ENCODE measurements at places on chromosomes 7 and 10.

GRCh38 chr7:36601601-36602000 is 122.7 kb downstream of the AOAH start:
- no peak for DNase-seq

GRCh38 chr10:113704637-113705343 is 25.1 kb downstream of the CASP7 start:
- DNase-seq: no peak

GRCh38 chr7:128164061-128164954 is 76.8 kb upstream of the LEP start:
- no peak for DNase-seq

GRCh38 chr10:70726909-70727495 is 54.7 kb downstream of the ADAMTS14 start:
- DNase-seq: no peak

DNA sequence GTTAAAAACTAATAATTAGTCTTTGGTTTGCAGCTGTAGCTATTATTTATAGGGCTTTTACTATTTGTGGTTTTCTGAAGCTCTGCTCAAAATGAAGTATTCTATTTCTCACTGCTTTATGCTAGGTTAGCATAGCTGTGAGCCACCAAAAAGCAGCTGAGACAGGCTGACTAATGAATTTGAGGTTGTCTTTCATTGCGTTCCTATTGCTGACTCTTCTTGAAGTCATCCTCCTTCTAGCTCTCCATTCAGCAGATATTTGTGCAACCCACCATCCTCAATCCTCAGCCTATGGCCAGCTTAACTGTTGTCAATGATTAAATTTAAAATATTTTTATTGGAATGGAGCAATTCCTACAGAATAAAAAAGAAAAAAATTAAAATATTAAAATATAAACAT is 2.1 kb upstream of the RALA start:
- DNase-seq: no peak

- no peak for DNase-seq
Observed at GRCh38 chr10:132796846-132797245, 10.9 kb upstream of the NKX6-2 start.

GRCh38 chr10:130621231-130621775 is 485.1 kb downstream of the GLRX3 start:
- no peak for DNase-seq

GRCh38 chr7:115226410-115226809 is 304.5 kb downstream of the MDFIC start:
- no peak for DNase-seq

GRCh38 chr10:90964781-90965465 is 44.0 kb upstream of the ANKRD1 start:
- no peak for DNase-seq

DNA sequence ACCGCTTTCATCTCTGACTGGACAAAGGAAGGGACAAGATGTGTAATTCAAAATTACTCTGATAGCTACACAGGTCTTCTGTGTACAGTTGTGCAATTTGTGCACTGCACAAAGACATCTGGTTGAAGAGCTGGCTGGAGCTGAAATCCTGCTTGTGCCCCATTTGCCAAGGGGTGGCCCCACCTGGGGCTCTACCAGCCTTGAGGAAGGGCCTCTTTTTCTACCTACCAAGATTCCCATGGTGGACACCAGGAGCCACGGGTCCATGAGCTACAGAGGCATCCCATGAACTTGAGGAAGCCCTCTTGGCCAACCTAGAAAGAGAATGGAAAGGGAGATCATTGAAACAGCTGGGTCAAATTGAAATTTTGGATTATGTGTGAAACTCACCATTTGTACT is 43.2 kb downstream of the HHEX start:
- DNase-seq: no peak

DNA sequence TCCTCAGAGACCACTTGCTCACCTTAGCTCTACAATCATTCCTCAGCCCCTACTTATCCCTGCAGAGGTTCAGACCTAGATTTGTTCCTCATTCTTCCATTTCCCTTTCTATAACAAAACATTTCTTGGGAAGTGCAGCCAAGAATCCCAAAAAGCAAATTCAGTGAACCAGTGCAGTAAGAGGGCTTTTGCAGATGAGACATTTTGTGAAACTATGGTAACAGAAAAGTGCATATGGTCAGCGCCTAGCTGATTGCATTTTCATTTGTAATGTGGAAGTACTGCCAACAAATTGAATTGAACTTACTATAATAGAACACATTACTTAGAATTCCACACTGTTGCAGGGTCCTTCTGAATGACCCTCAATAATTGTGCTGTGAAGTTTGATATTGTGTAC is 18.6 kb downstream of the AGMO start:
- no peak for DNase-seq

- DNase-seq: no peak
Observed at GRCh38 chr10:18402853-18403252, 248.5 kb downstream of the NSUN6 start.

DNA sequence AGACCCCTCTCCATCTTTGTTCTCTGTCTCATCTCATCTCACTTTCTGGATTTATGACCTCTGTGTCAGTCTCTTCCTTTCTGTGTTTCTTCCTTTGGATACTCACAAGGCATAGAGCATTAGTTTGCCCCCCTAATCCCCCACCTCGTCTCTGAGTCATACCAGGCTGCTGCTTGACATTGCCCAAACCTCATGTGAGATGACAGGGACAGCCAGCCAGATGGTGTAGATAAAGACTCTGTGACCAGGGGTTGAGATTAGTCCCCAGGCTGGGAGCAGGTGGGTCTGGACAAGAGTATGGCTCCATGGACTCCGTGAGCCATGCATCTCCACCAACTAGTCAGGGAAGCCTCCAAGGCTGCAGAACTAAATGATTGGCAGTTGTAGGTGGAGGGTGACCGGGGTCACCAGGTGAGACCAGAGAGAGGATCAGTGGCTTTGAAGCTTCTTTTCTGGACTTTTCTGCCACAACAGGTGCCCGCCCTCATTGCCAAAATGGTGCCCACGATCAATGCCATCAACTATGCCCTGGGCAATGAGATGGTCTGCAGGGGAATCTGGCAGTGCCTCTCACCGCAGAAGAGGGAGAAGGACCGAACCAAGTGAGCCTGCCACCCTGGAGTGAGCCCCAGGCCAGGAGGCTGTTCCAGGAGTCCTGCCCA is 13.3 kb downstream of the RGR start:
- no peak for DNase-seq

DNA sequence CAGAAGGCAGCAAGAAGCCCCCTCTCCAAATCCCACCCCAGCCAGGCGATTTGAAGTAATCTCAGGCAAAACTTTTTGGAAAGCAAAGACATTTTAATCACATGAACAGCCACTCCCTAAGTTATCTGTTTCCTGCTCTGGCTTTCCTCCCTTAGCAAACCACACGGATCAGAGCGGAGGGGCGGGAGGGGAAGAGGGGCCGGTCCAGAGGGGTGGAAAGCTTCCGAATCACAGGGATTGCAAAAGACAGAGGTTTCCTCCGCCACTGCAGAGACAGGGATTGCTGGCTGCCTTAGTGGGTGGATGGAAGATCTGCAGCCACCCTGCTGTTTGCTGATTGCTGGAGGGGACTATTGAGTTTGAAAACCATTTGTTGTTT is 41.2 kb downstream of the ZCCHC24 start:
- DNase-seq: no peak

DNA sequence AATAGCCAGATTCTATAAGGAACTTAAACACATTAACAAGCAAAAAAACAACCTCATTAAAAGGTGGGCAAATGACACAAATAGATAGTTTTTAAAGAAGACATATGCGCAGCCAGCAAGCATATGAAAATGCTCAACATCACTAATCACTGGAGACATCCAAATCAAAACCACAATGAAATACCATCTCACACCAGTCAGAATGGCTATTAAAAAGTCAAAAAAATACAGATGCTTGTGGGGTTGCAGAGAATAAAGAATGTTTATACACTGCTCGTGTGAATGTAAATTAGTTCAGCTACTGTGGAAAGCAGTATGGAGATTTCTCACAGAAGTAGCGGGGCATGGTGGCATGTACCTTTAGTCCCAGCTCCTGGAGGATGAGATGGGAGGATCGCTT is 164.0 kb downstream of the CHRM2 start:
- DNase-seq: no peak

DNA sequence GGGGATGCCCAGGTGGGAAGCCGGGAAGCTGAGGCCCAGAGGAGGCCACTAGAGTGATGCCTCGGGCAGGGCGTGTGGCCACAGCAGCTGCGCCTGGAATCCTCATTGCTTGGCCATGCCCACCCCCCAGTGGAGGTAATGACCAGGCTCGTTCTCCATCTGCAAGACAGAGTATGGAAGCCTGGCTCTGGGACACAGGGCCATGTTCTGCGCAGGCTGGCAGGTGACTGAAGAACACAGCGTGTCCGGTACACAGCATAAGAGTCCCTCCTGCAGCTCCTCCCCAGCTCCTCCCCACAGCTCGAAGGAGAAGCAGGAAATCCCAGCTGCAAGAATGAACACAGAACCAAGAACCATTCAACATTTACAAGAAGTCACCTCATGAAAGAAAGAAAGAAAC is 64.8 kb downstream of the SMURF1 start:
- no peak for DNase-seq

DNA sequence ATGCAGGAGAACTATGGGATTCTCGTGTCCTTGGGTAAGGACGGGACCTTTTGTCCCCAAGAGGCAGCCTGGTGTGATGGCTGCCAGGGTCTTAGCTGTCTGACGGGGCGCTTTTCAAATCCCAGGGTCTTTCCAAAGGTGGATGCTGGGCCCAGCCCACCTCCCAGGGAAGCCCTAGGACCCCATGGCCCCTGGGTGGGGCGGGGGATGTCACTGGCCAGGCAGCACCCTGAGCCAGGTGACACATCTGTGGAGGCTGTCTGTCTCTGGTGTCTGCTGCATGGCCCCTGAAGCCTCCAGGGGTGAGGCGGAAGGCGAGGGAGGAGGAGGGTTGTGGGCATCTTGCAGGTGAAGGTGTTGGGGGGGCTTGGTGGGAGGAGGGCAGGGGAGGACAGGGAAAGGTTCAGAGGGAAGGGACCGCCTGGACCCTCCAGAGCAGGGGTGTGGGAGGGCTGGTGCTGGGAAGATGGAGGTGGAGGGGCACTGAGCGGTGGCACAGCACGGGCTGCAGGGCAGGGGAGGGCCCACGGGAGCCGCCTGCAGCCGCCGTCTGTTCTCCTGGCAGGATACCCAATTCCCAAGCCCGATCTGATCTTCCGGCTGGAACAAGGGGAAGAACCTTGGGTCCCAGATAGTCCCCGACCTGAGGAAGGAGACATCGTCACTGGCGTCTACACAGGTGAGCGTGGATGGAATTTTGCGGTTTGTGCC is 7.0 kb downstream of the ZNF316 start:
- DNase-seq: no peak

DNA sequence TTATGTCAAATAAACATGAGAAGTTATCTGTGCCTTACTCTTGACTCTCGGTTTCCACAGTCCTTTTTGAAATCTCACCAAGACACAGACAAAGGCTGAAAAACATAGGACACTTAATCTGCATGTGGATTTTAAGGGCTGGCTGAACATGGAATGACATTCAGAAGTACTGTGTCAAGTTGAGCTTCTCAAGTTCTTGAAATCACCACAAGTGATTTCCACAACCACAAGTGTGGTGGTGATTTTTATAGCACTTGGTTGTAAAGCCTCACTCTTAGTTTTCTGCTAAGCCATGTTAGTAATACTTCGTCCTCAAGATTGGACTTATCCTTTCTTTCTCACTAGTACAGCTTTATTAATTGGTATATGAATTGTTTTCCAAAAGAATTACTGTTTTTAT is 29.6 kb downstream of the FOXP2 start:
- DNase-seq: no peak

GRCh38 chr10:12194752-12195271 is 879 bp downstream of the NUDT5 start:
- no peak for DNase-seq

GRCh38 chr10:43340619-43341018 is 30.8 kb upstream of the FXYD4 start:
- DNase-seq: no peak

DNA sequence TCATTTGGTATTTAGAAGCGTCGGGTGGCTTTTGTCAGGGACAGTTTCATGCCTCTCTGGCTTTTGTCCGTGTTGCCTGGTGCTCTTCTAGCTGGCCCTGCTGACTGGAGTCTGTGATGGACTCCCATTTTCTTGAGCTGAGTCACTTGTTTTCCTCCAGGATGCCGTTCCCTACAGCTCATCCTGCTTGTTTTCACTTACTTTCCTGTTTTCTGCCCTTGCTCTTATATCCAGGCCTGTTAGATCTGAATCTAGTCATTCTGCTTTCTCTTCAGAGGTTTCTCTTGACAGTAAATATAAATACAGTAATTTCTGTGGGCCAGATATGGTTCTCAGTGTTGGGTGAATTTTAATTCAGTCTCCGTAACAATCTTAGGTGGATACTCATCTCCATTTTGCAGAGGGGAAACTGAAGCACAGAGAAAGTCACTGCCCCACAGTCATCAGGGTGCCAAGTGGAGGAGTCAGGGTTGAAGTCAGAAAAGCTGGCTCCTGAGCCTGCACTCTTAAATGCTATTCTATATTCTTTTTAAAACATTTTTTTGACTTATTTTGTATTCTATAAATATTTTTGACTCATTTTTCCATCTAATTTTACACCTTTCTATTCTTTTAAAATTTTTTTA is 85.4 kb downstream of the CCNY start:
- DNase-seq: no peak

DNA sequence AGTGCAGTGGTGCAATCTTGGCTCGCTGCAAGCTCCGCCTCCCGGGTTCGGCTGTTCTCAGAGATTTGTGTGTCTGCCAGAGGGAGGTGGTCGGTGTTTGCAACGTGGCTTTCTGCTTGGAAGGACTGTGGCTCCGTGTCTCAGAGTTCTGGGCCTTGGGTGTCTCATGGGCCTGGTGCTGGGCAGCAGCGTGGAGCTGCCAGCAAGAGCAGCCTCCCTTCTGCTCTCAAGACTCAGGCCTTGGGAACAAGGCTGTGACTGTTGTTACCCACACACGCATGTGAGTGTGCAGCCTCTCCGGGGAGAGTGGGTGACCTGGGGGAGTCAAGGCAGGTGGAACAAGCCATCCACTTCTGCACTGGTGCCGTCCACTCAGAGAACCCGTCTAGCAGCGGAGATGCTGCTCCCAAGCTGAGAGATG is 52.0 kb downstream of the VIPR2 start:
- no peak for DNase-seq

- peak; percentile 16 for DNase-seq
Observed at GRCh38 chr10:73785721-73786511, 510 bp downstream of the ZSWIM8 start.

Data from effector memory CD4-positive, alpha-beta T cell (primary cell).